NCI-H2081 (cell line): ENCODE measurements at places on chromosomes 11 and 22.

DNA sequence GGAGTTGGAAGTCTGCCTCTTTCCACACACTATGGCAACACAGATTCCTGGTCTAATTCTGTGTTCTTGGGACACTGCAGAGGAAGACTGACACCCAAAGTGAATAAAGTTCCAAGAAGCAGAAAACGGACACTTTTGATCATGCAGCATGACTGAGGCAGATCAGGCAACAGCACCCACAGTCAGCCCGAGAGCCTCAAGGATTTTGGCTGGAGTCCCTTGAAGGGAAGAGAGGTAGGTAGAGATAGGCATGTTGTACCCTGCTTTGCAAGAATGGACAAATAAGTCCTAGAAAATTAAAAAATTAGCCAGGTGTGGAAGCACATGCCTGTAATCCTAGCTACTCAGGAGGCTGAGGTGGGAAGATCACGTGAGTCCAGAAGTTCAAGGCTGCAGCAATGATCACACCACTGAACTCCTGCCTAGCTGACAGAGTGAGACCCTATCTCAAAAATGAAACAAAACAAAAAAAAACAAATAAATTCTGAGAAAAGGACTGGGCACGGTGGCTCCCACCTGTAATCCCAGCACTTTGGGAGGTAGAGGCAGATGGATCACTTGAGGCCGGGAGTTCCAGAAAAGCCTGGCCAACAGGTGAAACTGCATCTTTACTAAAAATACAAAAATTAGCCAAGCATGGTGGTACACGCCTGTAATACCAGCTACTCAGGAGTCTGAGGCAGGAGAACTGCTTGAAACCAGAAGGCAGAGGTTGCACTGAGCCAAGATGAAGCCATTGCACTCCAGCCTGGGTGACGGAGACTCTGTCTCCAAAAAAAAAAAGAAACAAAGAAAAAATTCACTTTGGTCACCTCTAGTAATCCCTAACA, 6.9 kb downstream of the SLC43A1 start:
- DNase-seq, result no peak

DNA sequence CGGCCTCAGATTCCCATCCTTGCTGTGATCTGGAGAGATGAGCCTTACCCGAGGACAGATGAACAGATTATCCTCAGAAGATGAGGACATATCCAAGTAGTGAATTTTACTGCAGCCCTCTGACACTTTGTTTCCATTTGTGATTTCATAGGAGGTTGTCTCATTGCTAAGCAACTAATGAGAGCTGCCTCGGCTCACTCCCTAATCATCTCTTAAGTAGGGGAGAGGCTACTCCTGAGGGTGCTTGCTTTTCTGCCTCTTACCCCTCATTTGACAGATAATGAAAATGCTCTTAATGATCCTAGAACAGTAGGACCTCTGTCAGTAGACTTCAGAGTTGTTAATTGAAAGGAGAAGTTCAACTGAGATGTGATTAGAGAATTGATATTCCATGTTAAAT, 150.9 kb downstream of the TBC1D22A start:
- no peak for DNase-seq

DNA sequence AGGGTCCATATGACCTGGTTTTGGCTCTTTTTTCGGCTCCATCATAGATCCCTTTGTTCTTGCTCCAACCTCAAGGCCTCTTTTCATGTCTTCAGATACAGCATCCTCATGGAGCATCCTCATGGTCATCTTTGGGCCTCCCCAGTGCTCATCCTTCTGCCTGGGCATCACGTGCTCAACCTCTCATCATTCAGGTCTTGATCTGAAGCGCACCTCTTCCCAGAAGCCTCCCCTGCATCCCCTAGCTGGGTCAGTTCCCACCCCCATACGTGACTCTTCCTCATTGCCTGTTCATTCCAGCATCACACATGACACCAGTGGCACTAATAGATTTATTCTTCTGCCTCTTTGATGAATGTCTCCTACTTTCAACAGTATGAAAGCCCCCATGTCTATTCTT, 192.2 kb downstream of the MIAT start:
- no peak for DNase-seq

DNA sequence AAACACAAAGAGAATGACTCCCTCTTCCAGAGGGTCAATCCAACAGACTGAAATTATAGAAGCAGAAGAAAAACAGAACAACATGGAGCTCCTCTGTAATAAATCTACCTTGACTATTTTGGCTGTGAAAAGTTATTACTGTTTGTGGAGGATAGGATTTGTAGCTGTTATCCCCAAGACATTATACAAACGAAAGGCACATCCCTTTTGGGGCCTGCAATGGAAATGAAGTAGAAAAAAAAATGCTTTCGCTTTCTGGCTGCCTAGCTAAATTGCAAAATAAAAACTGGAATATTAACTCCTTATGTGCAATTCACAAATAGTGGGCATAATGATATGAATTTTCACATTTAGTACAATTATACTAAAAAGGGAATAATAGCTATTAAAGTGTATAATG, 123.8 kb upstream of the CCDC179 start:
- no peak for DNase-seq

GRCh38 chr11:57647960-57648800, 1.5 kb downstream of the YPEL4 start:
- no peak for DNase-seq

DNA sequence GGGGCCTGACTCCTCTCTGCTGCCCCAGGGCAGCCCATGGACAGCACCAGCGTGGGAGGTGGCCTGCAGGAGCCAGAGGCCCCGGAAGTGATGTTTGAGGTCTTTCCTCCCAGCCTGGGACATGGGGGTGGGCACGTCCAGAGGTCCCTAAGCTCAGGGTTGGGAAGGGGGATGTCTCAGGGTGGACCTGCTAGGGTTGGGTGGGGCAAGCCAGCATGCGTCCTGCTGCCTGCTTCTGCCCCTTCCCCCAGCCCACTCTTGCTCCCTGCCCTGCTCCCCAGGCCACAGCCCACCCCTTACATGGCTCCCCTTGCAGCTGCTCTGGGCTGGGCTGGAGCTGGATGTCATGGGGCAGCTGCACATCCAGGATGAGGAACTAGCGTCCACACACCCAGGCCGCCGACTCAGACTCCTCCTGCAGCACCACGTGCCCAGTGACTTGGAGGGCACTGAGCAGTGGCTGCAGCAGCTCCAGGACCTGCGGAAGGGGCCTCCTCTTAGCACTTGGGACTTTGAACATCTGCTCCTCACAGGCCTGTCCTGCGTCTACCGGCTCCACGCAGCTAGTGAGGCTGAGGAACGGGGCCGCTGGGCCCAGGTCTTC, 1.3 kb downstream of the FAM180B start:
- DNase-seq, result no peak

DNA sequence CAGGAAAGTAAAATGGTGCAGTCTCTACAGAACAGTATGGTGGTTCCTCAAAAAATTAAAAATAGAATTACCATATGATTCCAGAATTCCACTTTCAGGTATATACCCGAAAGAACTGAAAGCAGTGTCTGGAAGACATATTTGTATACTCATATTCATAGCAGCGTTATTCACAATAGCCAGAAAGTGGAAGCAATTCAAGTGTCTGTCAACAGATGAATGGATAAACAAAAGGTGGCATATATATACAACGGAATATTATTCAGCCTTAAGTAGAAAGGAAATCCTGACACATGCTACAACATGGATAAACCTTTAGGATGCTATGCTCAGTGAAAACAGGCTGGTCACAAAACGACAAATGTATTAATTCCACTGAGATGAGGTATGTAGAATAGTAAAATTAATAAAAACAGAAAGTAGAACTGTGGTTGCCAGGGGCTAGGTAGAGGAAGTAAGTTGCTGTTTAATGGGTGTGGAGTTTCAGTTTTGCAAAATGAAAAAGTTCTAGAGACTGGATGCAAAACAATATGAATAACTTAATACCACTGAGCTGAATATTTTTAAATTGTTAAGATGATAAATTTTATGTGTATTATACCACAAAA, 14.5 kb downstream of the SAA1 start:
- no peak for DNase-seq

- peak; percentile 11 for DNase-seq
Measured at GRCh38 chr11:11814614-11815452, 26.9 kb upstream of the USP47 start.

GRCh38 chr11:120785576-120785975, 238.3 kb upstream of the TBCEL start:
- DNase-seq, result no peak

DNA sequence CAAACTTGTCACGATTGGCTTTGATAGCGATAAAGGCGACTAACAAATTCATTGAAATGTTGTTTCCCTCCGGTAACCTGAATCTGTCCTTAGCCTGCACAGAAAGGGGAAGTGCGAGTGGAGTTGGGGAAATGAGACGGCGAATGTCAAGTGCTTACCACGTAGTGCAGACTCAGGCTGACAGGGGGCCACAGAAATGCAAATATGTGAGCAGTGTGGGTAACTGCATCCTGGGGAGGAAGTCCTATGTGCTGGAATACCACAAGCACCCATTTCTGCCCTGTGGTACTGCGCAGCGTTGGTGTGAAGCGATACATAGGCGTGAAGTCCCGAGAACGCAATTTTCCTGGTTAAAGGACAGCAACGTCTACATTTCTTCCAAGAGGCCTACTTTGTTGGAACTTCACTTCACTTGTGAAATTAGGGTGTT, 869 bp upstream of the EIF4ENIF1 start:
- DNase-seq, result peak; percentile 43

GRCh38 chr11:1761110-1761856, 2.4 kb downstream of the CTSD start:
- DNase-seq, result no peak

DNA sequence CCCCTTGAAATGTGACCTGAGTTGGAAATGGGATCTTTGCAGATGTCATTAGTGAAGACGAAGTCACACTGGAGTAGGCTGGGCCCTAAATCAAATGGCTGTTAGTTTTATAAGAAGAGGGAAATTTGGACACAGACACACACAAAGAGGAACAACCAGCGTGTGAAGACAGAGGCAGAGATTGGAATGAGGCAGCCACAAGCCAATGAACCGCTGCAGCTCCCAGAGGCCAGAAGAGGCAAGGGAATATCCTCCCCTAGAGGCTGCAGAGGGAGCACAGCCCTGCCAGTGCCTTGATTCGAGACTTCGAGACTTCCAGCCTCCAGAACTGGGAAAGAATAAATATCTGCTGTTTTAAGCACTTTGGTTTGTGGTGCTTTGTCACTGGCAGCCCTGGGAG, 484.5 kb downstream of the MN1 start:
- no peak for DNase-seq

DNA sequence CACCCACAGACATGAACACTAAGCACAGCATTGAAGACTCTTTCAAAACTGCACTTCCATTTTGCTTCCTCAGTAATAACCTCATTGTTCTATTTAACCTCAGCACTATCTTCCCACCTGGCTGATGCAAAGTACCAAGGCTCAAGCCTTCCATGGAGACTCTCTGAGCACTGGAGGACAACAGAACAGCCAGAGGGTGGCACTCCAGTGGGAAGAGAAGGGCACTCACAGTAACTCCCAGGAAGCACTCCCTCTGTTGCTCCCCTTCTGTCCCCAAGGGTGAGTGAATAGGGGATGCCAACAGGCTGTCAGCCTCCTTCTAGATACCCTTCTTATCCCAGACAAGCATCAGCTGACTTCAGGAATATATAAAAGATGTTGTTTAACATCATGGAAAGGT, 3.5 kb downstream of the ME3 start:
- no peak for DNase-seq

- DNase-seq, result no peak
Measured at GRCh38 chr11:1148752-1149180, 9.0 kb upstream of the MUC5AC start.

- no peak for DNase-seq
Measured at GRCh38 chr11:80960381-80961029, 1519.7 kb upstream of the TENM4 start.

- DNase-seq, result peak; percentile 42
Measured at GRCh38 chr11:112806876-112807275, 154.3 kb upstream of the NCAM1 start.

- DNase-seq, result no peak
Measured at GRCh38 chr11:80388130-80388529, 947.3 kb upstream of the TENM4 start.

DNA sequence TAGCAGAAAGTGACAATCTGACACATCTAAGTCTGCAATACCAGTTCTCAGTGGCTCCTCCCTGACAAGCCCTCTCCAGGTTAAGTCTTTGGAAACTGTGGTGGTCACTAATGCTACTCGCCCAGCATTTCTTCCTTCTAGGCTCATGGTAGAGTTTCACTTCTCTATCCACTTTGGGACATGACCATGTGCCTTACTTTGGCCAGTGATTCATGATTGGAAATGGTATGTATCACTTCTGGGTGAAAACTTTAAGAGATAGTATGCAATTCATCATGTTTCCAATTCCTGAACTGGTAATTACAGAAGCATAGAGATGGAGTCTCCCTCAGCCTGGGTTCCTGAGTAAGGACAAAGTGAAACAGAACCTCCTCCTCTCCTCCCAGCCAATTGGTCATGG, 151.5 kb upstream of the LMO1 start:
- DNase-seq, result no peak

GRCh38 chr11:65558002-65558929, at the start of gene LTBP3:
Gene LTBP3 (minus strand): TSS chr11:65558359. CDS start chr11:65557959, 400 bp downstream.
- DNase-seq, result peak; percentile 36

DNA sequence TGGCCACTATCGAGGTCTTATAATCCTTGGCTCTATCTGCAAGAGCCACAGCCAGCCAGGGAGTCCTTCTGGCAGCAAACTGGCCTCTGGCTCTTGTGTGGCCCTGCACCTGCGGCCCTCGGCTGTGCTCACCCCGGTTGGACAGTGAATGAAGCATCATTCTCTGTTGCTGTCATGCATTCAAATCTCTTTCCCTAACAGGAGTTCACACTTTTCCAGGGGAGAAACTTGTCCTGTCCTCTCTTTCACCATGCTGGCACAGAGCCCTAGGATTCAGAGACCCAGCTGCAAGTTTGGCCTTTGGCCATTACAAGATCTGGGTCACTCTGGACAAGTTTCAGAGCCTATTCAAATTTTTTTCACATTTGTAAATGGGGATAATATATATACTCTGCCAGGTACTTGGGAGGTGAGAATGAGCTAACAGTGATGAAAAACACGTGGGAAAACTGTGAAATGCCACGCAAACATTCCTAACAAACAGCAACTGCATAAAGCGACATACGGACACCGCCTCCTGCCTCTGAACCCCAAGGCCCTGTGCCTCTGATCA, 34.2 kb downstream of the TMEM184B start:
- DNase-seq, result no peak
